Stimulated activated CD8-positive, alpha-beta memory T cell treated with anti-CD3 and anti-CD28 coated beads, Interleukin-15, amount 100 ng/mL, for 4 hours (primary cell): ENCODE measurements at places on chromosomes 7 and 10.

DNA sequence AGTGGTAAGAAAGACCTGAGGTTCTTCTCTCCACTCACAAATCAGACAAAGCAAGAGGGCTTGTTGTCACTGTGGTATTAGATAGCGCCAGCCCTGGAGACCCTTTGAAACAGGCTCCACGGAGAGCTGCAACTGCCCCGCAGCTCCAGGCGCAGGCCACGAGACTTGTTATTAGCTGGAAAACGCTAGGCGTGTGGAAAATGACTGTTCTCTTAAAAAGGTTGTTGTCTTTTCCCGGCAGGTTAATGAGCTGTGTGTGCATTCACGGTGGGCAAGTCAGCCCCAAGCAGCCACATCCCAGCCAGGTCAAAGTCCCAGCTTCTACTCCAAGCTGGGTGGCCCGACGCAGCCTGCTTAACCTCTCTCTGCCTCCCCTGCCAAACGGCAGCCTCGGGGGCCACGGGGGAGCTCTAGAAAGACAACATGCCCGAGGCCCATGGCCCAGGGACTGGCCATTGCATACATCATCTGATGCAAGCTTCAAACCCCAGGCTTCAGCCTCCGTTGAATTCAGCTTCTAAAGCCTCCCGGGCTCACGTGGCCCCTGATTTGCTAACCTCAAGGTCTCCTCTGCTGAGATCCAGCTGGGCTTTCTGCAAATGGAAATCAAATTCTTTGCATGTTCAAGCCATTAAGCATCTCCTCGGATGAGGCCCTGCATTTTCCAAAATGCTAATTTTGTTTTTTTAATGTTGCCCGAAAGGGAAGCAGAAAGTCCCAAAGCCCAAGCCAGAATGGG lies 61.3 kb upstream of the DNAAF5 start:
- no peak for DNase-seq

GRCh38 chr10:3060481-3060889 lies 6.9 kb upstream of the PFKP start:
- DNase-seq, result no peak

- DNase-seq, result no peak
Measured at GRCh38 chr7:94182066-94182465, 177.9 kb upstream of the BET1 start.

DNA sequence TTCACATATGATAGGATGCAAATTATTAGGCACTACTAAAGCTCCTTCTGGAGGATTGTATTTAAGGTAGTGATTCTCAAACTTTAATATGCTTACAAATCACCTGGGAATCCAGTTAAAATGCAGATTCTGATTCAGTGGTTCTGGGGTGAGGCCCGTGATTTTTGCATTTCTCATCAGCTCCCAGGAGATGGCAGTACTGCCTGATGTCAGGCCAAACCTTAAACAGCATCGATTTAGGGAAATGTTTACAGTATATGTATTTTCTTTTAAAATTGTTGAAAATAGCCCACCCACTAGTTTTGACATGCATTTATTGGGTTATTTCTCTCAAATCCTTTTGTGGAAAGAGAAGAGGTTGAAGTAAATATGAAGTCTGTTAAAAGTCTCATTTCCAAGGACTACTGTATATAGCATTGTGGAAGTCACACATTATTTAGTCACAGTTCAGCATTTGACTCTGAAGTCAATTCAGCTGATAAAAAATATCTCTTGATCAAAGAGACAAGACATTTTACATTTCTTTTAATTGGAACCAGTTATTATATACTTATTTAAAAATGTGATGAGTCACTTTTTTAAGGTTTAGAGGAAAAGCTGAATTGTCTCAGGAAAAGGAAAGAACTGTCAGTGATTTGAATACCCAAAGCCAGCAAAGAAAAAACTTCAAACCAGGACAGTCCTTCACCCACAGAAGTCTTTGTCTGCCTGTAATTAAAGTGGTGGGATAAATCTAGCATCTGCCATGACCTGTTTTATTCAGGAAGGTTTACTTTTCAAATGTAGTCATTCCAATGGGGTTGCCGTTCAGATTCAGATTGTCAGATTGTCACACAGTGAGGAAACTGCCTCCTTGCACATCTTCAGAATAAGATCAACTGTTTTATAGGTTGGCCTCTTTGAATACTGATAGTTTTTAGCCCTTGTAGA lies 21.1 kb upstream of the HBP1 start:
- no peak for DNase-seq

GRCh38 chr10:119807960-119808697 lies 64.5 kb downstream of the MCMBP start:
- no peak for DNase-seq

DNA sequence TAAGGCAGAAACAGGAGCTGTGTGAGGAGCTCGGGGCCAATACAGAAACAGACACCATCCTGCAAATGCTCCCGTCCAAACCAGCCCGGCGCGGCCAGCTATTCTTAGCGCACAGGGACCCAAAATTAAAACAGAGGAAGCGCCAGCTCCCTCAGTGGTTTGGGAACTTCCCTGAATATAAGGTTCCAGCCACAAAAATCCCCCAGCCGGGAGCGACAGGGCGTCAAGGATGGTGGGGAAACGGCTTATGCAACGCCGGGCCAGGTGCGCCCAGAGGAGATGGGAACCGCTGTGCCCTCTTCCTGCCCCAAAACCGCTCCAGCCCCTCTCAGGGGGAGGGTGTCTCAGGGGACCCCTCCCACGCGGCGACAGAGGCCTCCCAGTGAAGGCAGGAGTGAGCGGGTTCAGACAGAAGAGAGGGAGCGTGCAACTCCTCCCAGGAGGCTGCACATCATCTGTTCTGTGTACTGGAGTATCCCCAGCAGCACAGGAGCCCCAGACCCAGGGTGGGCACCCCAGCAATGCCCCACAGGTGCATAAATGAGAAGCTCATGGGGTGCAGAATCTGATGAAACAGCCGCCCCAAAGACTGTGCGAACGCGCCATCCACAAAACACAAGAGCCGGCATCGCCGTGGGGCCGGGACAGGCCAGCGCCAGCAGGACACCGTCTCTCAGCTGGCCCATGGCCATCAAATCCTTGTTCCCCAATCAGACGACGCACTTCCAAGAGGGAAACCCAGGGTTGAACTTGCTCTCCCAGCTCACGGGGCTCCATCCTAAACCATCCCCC lies 73.9 kb upstream of the PDGFA start:
- no peak for DNase-seq

DNA sequence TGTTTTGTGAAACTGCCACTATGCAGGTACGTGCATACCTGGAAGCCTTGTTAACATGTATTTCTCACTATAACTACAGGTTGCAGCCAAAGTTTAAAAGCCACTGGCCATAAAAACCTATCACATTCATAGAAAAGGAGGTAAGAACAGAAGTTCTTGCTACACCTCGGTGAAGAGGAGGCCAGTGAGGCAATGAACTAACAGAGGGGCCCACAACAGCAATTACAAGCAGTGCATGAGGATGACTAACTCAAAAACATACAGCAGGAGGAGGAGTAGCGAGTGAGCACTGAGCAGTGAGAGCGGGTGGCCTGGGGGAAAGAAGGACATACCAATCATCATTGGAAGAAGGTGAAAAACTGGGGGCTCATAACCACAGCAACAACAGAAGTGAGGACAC lies 51.6 kb downstream of the NUDCD3 start:
- DNase-seq, result no peak

DNA sequence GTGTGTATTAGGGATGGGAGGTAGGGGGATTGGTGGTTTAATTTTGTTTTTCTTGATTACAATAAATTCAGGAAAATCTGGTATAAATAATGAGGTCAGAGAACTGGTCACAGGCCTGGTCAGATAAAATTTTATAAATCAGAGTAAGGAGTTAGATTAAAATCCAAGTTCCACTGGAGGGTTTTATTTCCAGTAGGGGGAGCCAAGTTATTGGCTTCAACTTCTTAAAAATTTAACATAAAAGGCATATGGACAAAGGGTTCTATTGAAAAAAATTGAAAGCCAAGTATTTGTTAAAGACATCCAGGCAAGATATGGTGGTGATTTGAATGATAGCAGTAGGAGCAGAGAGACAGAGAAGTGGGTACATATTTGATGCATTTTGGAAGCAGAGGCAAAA lies 763.3 kb downstream of the SORCS1 start:
- no peak for DNase-seq

- DNase-seq, result no peak
Measured at GRCh38 chr7:136640977-136641376, 227.5 kb upstream of the CHRM2 start.

DNA sequence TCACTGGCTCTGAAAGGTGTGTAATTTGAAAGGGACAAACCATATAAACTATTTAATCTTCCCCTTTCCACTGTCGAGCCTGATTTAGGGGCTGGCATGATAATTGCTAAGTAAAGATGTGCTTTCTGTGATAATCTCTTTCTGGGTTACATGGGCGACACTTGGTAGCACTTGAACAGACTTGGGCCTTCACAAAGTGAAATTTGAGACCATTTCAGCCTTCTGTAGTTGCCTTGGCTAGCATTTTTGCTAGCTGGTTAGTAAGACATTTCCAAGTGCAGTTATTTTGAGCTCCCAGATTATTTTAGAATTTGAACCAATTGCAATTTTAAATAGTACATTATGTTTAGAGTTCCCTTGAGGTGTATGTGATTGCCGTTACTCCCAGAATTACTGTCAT lies 432.7 kb upstream of the GALNT17 start:
- DNase-seq, result no peak

GRCh38 chr10:31578181-31578852 lies 259.3 kb downstream of the ZEB1 start:
- DNase-seq, result no peak

DNA sequence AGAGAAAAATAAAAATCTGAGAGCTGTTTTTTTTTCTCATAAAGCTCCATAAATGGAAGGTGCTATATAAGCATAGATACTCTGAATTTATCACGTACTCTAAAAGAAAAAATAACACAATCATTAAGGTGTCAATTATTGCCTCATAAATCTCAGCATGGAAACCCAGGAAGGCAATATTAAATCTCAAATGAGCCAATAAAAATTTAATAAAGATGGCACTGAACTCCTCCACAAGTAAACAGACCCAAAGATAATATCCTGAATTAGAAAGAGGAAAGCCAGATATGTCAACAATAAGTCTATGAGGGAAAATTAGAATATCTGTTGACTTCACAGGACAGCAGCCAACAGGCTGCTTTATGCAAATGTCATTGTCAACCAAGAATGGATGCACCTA lies 66.5 kb downstream of the CDK6 start:
- DNase-seq, result no peak

DNA sequence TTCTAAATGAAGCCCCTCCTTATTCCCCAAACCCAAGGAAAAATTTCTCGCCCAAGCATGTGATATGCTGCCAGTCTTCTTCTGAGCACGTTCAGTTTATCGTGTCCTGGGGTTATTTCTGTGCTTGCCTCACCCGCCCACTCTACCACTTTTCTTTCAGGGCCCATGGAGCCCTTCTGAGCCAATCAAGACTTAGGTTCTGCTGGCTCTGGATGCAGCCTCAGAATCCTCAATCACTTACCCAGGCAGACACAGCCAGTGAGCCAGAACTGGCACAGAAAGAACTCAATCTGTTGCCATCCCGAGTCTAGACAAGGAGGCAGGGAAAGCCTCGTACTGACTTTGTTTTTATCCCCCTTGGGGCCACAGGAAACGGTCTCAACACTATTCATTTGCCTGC lies 34.2 kb upstream of the C10orf90 start:
- DNase-seq, result no peak

GRCh38 chr7:151349507-151349853 lies 7.9 kb downstream of the NUB1 start:
- DNase-seq, result no peak

GRCh38 chr7:114084472-114085312 lies 165.9 kb upstream of the PPP1R3A start:
- no peak for DNase-seq

- no peak for DNase-seq
Measured at GRCh38 chr10:3391657-3392056, 219.1 kb upstream of the PITRM1 start.

DNA sequence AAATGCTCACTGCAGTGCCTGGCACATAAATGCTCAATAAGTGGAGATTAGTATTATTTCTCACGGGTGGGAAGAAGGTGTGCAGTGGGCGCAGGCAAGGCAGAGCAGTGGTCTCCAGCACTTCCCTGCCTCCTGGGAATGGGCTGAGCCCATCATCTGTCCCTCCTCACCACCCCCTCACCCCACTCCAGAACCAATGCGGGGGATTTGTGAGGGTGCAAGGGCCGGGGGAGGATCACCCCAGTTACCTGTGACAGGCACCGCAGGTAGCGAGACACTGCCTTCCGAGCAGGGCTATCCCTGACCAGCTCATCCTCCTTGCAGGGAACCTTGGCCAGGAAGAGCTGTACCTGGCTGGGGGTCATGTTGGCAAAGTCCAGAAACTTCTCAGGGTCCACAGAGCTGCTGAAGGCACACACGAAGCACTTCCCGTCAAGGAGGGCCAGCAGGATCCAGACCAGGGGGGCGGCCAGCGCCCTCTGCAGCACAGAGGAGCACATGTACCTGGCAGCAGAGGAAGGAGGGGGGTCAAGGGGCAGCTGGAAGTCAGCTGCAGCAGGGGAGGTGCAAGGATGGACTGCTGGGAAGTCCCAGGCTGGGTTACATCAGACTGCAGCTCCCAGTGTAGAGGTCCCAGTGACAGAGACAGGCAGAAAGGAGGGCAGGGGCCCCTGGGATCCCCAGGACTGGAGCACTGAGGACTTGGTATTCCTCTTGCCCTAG lies 2.8 kb downstream of the CALHM3 start:
- DNase-seq, result no peak

- no peak for DNase-seq
Measured at GRCh38 chr7:130135208-130136205, 65.2 kb downstream of the KLHDC10 start.

GRCh38 chr10:5442990-5443370 lies 30.6 kb downstream of the NET1 start:
- no peak for DNase-seq

- no peak for DNase-seq
Measured at GRCh38 chr7:6106140-6106904, 75.1 kb downstream of the ANKRD61 start.

- DNase-seq, result no peak
Measured at GRCh38 chr10:71580415-71580814, 139.2 kb downstream of the C10orf105 start.

DNA sequence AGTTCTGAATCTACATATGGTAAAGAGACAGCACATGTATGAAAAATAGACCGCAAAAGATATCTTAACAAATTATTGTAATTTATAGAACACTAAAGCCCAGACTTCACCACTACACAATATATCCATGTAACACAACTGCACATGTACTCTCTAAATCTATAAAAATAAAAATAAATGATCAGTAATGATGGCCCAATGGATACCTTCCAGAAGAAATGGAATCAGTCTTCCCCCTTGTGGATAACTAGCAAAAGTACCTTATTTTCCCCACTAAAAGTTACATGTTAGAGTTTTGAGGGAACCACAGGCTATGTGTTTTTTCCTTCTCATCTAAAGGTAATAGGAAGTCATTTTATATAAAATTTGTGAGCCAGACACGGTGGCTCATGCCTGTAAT lies 25.7 kb downstream of the C7orf25 start:
- DNase-seq, result no peak
